ENCODE measurements at places on chromosomes 2 and 18. TPM values are rescaled to one million over a fixed set of nuclear protein-coding genes. Genes with fewer than 3 reads are reported as not detected.

Gene SP5
- total RNA-seq = 0.13 TPM

Gene SMPD4
- 26.1 TPM for total RNA-seq

Gene LMAN2L
- 14.4 TPM for total RNA-seq

Gene SLC9A4
- total RNA-seq = 0.08 TPM

Gene AGPS
- 26.6 TPM for total RNA-seq

Gene SH2D6
- 1.4 TPM for total RNA-seq

Gene BMP10
- total RNA-seq = 0.17 TPM

Gene GKN2
- total RNA-seq = not detected

DNA sequence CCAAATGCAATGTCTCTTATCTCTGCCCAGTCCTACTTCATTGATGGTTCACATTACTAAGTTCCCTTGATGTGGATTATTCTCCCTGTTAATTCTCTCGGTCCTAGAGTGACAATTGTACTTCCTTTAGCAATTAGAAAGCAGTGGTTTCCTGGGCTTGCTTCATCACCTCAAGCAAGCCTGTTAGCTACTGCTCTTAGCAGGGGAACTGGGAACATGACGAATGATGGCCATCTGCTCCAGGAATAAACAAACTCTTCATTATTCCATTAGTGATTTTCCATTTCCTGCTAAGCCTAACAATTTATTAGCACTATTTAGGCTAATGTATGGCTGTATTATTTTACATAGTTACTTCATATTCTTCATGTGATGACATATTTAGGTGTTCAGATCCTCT, 331.8 kb downstream of the MTX2 start:
- no peak for DNase-seq

DNA sequence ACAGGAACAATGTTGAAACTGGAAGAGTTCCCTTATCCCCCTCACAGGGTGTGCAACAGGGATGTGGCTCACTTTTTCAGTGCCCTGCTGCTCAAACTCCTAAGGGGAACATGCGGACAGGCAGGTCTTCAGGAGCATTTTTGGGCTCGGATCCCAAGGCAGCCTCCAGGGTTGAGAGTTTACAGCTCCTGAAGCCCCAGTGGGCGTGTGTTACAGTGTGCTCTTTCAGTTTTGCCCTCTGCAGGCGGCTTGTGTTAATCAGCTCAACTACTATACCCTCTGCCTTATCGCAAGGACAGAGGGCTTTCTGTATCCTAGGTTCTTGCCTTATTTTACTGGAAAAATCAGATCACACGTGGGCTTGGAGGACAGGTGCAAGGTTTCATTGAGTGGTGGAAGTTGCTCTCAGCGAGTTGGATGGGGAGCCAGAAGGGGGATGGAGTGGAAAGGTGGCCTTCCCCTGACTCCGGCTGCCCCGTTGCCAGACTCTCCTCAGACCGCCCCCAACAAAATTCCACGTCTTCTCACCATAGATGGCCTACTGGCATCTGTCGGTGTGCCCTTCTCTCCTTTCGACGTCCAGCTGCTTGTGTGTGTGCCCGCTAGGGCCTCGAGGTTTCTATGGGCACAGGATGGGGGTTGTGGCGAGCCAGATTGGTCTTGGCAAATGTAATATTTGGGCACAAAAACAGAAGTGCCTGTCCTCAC, 541.9 kb downstream of the TMX3 start:
- DNase-seq = no peak

DNA sequence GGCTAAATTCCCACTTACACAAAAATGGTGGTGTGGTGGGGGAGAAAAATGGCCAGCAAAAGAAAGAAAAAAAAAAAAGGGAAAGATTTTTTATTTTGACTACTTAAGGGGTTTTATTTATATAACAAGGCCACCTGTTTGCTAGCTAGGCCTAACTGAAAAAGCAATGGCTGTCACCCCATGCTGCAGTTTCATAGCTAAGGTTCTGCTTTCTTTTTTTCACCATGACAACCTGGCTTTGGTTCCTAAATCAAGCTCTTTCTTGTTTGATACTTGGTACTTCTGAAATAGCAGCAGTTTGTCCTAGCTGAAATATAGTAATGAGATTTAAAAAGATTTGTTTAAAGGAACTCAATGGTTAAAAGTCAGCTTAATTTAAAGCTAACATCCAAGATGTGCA, 433.2 kb upstream of the MEX3C start:
- DNase-seq = no peak

GRCh38 chr2:240467659-240468302, 32.3 kb downstream of the GPC1 start:
- peak; percentile 48 for DNase-seq

DNA sequence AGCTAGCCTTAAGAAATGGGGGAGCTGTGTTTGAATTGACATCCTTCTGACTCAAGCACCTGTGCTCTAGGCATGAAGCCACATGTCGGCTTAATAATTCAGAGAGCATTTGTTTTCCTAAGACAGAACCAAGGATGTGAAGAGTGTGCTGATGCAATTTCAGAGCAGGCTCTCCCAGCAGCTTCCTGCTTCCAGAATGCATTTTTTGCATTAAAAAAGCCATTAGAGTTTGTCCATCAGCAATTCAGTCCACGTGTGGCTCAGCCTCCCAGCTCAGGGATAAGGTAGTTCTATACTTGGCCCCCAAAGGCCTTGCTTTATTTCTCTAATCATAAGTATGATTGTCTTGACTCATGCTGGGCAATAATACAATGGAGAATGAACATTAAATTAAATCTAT, 37.7 kb downstream of the DOCK10 start:
- DNase-seq = no peak

- no peak for DNase-seq
Observed at GRCh38 chr2:151241224-151241623, 20.4 kb downstream of the RBM43 start.

- DNase-seq = no peak
Observed at GRCh38 chr2:108139521-108139920, 100.2 kb upstream of the SULT1C3 start.

GRCh38 chr2:3256605-3257004, 121.0 kb downstream of the EIPR1 start:
- DNase-seq = no peak

- no peak for DNase-seq
Observed at GRCh38 chr18:80169607-80170006, 60.5 kb downstream of the ADNP2 start.

DNA sequence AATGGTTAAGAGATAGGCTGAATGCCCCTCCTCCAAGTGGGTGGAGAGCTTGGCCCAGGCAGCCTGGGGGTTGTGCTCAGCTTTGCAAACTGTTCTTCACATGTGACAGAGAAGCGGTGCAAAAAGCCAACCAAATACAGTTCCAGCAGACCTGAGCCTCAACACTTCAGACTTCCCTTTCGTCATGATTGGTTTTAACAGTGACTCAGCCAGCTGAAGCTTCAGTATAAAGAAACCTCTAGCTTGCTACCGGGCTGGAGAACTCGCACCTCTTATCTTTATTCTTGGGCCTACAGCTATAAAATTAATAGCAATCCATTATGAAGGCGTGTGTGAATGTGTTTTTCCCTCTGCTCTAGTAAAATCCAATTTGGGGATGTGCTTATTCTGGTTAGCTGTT, 20.0 kb downstream of the SETBP1 start:
- no peak for DNase-seq

DNA sequence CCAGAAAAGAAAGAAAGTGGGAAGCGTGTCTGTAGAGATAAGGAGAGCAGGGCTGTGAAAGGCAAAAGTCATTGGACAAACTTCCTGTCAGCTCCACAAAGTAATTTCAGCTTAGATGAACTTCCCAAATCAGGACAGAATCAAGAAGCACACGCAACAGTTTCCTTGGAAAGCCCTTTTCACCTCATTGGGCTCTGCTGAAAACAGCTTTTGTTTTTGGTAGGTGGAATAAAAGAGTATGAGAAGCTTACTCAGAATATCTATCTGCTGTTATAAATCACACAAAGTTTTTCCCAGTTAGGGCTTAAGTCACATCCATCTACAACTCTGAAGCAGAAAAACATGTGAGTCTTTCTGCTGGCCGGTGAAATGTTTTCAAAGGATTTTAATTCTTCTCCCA, 42.4 kb upstream of the EFEMP1 start:
- no peak for DNase-seq

DNA sequence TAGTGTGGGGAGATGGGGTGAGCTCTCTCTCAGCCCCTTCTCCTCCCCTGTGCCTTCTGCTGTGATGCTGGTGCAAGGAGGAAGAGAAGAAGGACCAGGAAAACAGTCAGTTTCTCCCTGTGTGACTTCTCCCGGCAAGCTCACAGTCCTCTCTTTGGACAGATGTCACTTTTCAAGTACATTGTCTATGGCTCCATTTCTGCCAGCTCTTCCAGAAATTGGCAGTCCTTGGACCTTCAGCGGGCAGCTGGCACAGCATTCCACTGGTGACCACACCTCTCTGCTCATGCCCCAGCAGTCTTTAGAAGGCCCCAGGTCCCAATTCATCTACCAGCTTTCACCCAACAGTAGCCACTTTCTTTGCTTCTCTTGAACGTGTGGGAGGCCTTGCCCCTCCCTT, 63.9 kb downstream of the AOX1 start:
- no peak for DNase-seq

Data from psoas muscle (tissue), 8 donors.